ENCODE measurements at places on chromosomes 7 and 10. TPM values are rescaled to one million over a fixed set of nuclear protein-coding genes. Genes with fewer than 3 reads are reported as not detected.

Gene DENND2A
- 11.4 TPM for total RNA-seq

Gene AKR1C3
- total RNA-seq: 4.6 TPM

Gene CDH23
- total RNA-seq: 1.9 TPM

Gene NRAP
- total RNA-seq: not detected

Gene PLEKHS1
- not detected for total RNA-seq

Gene TAS2R39
- not detected for total RNA-seq

Gene PPP1R17
- total RNA-seq: 2.5 TPM

Gene AVPI1
- total RNA-seq: 9.0 TPM

Gene TLL2
- 3.0 TPM for total RNA-seq

Gene OR9A2
- total RNA-seq: not detected

Gene FAM25G
- not detected for total RNA-seq

Gene ANXA8L1
- not detected for total RNA-seq

Gene CPN1
- 0.15 TPM for total RNA-seq

Gene CALHM1
- total RNA-seq: 0.34 TPM

Gene CNPY1
- total RNA-seq: not detected

Gene TMEM26
- total RNA-seq: 1.9 TPM

Gene SCIN
- total RNA-seq: 2.3 TPM

Gene SAMD9L
- total RNA-seq: not detected

Gene MUC3A
- total RNA-seq: 43.9 TPM

Gene KCNMA1
- total RNA-seq: 11.1 TPM

Gene GPR15LG
- not detected for total RNA-seq

Gene IDI2
- not detected for total RNA-seq

Gene APBB1IP
- total RNA-seq: not detected

Gene POMZP3
- 6.2 TPM for total RNA-seq

Gene TRPV5
- total RNA-seq: not detected

Measured in H1 (cell line).